Putamen (tissue), 1 donor: ENCODE measurements at places on chromosomes 11 and 22.
A peak's percentile ranks its signal among the peaks of the same experiment; 100 is the strongest.

DNA sequence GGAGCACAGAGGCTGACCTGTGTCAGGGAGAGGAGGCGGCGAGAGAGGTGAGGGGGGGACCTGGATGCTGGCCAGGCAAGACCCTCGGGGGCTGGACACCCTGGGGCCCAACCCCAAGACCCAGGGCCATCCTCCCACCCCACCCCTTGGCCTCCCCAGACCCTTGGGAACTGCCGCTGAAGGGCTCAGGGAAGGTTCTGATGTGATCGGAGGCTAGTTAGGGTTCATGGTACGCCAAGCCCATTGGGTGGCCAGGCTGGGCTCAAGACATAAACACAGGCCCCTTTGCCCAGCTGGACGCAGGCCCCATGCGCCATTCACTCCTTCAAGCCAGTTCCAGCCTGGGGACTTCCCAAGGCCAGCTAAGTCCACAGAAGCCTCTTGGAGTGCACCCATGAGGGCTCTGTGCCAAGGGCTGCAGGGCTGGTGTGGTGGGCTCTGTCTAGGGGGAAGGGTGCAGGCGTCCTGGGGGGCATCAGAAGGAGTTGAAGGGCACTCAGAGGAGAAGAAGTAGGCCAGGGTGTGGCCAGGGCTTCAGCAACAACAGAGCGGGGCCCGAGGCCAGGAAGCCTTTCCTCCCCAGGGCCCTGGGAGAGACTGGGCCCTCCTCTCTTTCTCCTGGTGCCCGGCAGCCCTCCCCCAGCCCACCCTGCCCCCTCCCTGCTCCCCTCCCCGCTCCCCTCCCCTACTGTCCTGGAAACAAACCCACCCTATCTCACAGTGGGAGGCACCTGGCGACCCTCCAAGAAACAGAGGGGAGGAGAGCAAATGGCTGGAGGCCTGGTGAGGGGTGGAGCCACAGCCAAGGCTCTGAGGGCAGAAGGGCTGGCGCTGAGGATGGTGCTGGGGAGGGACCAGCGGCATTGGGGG is 12.9 kb downstream of the TSPAN32 start:
- peak; percentile 83 for DNase-seq

- no peak for DNase-seq
Measured at GRCh38 chr11:2529173-2529572, 84.4 kb downstream of the KCNQ1 start.

DNA sequence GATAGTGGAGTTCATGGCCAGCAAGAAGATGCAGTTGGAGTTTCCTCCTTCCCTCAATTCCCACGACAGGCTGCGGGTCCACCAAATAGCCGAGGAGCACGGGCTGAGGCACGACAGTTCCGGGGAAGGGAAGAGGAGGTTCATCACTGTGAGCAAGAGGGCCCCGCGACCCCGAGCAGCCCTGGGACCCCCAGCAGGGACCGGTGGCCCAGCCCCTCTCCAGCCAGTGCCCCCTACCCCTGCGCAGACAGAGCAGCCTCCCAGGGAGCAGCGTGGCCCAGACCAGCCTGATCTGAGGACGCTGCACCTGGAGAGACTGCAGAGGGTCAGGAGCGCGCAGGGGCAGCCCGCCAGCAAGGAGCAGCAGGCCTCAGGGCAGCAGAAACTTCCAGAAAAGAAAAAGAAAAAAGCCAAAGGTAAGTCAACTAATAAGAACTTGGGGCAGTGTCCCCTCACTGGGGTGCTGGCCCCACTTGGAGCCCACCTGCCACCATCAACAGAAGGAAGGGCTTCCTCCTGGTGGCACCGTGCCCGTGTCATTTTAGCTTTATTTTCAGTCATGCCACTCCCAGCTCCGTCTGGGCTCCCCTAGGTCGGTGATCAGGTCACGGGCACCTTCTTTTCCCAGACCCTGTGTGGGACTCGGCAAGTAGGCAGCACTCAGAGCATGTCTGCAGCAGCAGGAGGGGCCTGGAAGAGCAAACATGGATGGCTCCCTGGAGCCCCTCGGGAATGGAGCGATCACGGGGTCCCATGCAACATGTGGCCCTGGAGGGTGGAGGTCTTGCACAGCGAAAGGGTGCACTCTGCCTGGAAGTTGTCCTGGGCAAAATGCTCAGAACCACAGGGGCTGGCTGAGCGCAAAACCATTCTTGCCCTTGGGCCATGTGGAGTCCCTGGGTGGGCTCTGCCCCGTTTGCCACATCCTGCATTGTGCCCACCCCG is 33.3 kb downstream of the IGHMBP2 start:
- no peak for DNase-seq

- no peak for DNase-seq
Measured at GRCh38 chr11:74950374-74950969, 1.4 kb downstream of the SPCS2 start.

GRCh38 chr11:16861862-16862261 is 123.4 kb downstream of the C11orf58 start:
- DNase-seq: peak; percentile 34

DNA sequence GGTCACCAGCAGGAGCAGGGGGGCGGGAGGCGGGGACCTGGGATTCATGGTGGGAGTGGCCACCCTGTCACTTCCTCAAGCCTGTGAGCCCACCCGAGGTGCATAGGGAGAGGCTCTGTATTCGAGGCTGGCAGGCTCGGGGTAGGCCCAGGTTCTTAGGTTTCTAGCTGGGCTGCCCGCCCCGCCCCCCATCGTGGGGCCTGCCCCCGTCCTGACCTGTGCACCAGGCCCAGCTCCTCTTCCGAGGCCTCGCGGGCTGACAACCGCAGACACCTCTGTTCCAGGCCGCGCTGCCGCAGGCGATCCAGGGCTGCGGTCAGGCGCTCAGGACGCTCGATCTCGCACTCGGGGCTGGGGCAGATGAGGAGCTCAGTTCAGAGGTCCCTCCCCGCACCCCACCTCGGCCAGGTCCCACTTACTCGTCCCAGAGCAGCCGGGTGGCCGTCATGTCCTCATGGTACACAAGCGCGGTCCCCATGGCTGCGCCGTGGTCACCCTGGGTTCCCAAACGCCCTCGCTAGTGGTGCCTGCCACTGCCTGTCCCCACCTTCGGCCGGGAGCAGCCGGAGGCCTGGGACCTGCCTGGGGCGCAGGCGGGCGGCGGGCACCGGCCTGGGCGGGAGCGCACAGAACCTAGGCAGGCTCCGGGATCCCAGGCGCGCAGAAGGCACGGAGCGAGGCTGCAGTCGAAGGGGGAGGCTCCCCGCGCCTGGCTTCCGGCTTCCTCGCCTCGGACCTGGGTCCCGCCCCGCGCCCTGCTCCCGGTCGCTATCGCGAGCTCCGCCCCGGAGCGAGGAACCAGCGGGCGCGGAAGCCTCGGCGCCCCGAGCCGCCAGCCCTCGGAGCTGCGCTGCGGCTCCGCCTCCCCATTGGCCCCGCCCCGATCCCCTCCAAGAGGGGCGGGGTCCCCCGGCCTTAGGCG is at the start of gene HDAC10:
HDAC10 (minus strand) TSS at position 711 of the 922 bp plus-strand sequence; CDS start at position 478, 233 bp downstream.
- DNase-seq: no peak

- no peak for DNase-seq
Measured at GRCh38 chr11:108286370-108286769, 63.5 kb downstream of the ATM start.

- DNase-seq: no peak
Measured at GRCh38 chr11:293271-293851, 4.4 kb downstream of the PGGHG start.

- DNase-seq: no peak
Measured at GRCh38 chr11:69066122-69067112, 17.7 kb downstream of the TPCN2 start.

- DNase-seq: no peak
Measured at GRCh38 chr11:73274722-73275380, 2.7 kb downstream of the P2RY6 start.

- DNase-seq: no peak
Measured at GRCh38 chr11:111792314-111792713, 26.1 kb upstream of the PPP2R1B start.

- no peak for DNase-seq
Measured at GRCh38 chr11:116851626-116852025, 14.2 kb upstream of the APOA1 start.

- no peak for DNase-seq
Measured at GRCh38 chr11:85784480-85785265, 26.3 kb downstream of the SYTL2 start.

- no peak for DNase-seq
Measured at GRCh38 chr11:15551901-15552851, 437.5 kb downstream of the INSC start.

DNA sequence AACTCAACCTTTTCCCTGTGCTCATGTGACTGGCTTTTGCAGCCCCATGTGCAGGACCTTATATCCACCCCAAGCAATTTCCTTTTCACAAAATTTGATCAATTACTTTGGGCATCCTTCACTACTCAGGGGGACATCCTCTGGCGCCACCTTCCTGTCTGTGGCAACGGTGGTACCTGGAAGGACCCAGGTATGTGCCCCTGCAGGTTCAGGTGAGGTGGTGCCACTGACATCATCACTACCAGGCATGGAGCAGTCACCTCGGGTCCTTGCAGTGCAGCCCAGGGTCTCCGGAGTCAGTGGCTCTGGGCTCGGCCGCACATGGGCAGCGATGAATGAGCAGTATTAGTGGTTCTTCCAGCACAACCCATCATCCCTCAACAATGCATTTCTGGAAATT is 37.7 kb upstream of the B3GAT1 start:
- DNase-seq: no peak

- DNase-seq: peak; percentile 38
Measured at GRCh38 chr11:46912526-46913150, 5.7 kb downstream of the LRP4 start.

DNA sequence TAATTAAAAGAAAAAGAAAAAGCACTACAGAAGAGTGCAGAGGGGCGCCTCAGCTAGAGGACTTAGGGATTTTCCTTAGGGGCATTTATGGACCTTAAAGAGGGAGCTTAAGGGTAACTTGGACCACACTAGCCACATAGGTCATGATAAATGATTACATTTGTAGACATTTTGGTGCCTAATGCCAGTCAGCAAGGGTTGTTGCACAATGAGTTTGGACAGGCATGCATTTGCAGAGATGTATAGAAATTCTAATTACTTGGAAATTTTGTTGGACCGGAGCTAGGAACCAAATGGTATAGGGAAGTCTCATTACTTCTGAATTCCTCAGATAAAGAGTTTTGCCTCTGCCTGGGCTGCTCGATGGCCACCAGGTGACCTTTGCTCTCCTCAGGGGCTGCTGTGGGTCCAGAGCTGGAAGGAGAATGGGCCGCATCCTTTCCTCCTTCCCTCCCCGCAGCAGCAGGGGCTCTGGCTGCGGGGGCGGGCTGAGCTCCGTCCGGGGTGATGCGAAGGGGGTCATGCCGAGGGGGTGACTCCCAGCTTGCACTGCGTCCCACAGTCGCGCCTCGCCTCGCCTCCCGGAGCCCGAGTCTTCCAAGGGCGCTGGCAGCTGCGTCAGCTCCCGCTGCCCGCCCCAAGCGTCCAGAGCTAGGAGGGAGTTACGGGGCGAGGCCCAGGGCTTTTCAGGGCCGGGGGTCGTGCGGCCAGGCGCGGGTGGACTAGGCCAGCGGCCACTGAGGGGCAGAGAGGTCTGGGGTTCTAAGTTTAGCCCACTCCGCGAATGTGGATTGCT is 20.3 kb upstream of the MALAT1 start:
- DNase-seq: peak; percentile 63

DNA sequence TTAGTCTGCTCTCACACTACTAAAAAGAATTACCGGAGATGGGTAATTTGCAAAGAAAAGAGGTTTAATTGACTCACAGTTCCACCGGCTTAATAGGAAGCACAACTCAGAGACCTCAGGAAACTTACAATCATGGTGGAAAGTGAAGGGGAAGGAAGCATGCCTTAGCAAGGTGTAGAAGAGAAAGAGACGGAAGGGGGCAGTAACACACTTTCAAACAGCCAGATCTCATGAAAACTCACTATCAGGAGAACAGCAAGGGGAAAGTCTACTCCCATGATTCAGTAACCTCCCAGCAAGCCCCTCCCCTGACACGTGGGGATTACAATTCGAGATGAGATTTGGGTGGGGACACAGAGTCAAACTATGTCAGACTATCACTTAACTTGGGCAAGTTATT is 236.6 kb upstream of the ANO3 start:
- no peak for DNase-seq

GRCh38 chr11:83778596-83778995 is 492.4 kb upstream of the CCDC90B start:
- DNase-seq: no peak

DNA sequence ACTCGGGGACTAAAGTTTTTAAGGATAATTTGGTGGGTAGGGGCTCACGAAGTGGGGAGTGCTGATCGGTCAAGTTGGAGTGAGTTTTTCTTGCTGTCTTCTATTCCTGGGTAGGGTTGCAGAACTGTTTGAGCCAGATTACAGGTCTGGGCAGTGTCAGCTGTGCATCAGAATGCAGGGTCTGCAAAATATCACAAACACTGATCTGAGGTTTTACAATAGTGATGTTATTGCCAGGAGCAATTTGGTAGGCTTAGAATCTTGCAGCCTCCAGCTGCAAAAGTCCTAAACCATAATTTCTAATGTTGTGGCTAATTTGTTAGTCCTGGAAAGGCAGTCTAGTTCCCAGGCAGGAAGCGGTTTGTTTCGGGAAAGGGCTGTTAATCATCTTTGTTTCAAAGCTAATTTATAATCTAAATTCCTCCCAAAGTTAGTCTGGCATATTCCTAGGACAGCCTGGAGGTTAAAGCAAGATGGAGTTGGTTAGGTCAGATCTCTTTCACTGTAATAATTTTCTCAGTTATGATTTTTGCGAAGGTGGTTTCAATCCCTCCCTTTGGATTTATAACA is 39.7 kb upstream of the CALCA start:
- DNase-seq: no peak

DNA sequence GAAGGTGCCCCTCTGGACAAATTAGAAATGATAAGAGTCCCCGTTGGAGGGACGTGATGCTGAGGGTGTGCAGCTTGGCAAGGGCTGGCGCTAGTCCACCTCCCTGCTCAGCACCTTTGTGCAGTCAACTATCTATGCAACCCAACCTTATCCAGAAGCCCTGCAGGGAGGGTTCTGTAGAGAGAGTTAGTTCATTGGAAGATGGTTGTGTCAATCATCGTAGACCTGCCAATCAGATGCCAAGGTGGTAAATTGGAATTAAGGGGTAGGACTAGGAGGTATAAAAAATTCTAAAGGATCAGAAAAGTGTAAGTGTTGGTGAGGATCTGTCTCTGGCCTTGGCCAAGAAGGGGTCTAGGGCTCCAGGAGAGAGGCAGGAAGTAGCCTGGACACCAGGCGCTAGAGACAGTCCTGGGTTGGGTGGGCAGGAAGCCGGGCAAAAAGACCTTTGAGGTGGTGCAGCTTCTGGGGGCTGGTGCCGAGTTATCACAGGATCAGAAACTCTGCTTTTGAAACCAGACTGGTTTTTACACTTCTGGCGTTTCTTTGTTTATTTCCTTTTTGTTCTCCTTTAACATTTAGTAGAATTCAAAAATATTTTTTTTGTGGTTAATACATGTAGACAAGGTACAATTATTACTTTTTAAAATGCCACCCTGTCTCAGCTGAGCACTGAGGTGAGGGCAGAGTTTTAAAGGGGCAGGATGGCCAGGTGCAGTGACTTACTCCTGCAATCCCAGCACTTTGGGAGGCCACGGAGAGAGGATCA is 1.6 kb downstream of the C1QTNF6 start:
- DNase-seq: no peak
